ENCODE measurements at places on chromosomes 4 and X. TPM values are rescaled to one million over a fixed set of nuclear protein-coding genes. Genes with fewer than 3 reads are reported as not detected.

NMU gene
- not detected for total RNA-seq

NDUFC1 gene
- 34.7 TPM for total RNA-seq

SCARB2 gene
- total RNA-seq = 365 TPM

PPEF2 gene
- total RNA-seq = not detected

ZFP42 gene
- total RNA-seq = 0.26 TPM

TNIP3 gene
- 0.50 TPM for total RNA-seq

DNA sequence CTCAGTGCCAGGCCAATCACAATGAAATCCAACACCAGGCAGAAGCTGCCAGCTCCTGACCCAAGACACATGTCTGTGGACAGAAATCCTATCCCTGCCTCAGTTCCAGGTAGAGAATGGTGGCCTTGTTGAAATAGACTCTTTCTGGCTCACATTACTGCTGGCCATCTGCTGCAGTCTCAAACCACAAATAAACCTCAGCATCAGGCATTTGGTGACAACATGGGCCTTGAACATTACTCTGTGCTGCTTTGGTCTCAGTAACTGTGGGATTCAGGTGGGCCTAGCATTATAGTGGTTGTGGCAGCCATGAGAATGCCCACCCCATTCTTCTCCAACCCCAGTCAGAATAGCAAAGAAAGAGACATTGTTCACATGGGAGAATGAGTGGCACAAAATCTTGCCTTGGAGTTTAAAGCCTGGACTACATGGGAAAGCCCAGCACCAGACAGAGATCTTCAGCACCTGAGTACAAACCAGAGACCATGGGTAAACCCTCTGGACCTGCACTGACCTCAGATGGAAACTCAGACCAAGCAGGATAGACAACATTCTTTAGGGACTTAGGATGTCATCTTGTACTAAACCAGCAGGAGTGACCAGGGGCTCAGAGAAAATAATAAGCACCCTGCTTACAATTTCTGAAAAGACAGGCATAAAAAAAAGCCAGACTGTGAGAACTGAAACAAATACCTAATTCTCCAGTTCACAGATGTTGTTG is 50.4 kb upstream of the TRAM1L1 start:
- DNase-seq = peak; percentile 8

DNA sequence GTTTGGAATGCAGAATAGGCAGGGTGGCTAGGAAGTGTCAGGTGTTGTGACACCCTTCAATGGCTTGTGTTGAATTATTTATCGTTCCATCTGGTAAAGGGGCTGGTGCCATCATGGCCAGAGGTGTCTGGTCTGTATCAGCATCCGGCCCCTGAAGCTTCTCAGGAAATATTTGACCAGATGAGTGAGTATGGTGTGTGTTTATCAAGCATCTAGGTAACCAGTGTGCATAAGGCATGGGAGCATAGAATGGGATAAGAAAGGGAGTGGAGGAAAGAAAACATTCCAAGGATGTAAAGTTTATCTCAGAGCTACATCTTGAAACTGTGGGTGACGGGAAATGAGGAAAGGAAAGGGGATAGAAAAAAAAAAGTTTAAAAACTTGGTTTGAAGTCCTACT is 109.4 kb downstream of the KLHL4 start:
- DNase-seq = peak; percentile 7

DNA sequence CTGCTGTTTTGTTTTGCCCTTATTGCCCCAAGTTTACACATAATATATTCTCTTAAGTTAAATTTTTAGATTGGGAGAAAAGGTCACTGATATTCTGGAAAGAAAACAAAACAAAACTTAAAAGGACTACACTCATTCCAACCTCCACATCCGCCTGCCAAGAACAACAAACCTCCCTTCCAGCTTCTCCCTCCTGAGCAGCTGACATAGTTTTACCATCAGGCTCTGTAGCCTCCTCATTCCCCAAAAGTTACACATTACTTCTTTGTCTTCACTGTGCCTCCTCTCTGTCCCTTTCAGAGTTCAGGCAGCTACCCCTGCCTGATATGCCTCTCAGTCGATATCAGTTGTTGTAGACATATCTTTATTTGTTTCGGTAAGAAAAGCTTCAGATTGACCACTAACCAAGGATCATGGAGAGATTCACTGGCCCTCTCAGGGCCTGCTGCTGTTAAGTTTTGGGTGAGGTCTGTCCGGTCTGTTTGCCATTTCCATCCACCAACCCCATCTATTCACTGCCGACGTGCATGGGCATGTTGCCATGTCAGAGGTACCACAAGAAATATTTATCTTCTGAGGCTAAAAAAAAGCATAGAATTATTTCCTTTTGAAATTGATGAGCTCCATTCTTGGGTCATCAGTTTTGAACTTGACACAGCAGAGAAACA is 164.1 kb downstream of the GASK1B start:
- DNase-seq = peak; percentile 39
